ENCODE measurements at places on chromosomes 11 and 22.

GRCh38 chr11:103676413-103676812, 360.0 kb upstream of the DDI1 start:
- DNase-seq, result no peak

DNA sequence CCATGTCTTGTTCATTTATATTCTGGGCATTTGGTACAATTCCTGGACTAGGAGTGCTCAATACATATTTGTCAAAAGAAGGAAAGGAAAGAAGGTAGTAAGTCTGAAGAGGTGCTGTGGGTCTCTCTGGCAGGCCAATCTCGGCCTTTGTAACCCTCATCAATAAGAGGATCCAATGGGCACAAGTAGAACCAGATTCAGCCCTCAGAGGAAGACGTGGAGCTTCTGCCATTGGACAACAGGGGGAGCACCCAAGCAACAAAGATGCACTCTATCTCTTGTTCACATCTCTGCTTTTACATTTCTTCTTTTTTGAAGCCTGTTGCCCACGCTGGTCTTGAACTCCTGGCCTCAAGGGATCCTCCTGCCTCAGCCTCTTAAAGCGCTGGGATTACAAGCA, 2.2 kb upstream of the VPS11 start:
- DNase-seq, result no peak

- DNase-seq, result no peak
These were observed 235.7 kb downstream of the SBF2 start for GRCh38 chr11:10058356-10058755.

DNA sequence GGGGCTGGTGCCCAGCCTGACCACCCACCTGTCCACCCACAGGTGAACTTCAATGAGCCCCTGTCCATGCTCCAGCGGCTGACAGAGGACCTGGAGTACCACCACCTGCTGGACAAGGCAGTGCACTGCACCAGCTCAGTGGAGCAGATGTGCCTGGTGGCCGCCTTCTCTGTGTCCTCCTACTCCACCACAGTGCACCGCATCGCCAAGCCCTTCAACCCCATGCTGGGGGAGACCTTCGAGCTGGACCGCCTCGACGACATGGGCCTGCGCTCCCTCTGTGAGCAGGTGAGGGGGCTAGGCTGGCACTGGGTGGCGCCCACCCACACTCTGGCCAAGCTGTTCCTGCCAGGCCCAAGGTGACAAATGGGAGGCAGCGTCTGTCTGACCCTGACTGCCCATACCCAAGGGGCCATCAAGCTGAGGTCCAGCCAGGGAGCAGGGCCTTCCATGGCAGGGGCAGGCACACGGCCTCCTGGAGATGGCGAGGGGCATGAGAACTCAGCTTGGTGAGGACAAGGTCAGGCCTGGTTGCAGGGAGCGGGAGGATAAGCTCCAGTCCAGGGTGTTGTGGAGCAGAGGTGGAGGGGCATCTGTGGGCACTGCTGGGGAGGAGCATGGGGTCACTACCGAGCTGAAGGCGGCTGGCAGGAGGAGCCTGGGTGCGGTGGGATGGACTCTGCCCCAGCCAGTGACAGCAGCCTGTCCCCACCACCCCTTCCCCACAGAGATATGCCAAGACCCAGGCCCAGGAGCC, 77.7 kb downstream of the MORC2 start:
- DNase-seq, result peak; percentile 14

DNA sequence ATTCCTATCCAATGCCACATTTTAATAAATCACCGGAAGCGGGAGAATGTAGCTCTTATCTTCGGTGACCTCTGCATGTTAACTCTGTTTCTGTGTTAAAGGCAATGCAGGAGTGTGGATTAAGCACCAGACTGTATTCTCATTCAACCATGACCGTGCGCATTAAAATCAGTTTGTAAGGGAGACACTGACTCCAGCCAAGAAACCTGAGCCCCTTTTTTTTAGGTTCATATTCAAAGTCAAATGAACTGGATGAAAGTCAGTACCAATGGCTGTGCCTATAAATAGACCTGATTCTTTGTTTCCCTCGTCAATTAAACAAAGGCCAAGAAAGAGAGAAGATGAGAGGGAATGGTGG, 32.2 kb downstream of the C11orf91 start:
- no peak for DNase-seq

DNA sequence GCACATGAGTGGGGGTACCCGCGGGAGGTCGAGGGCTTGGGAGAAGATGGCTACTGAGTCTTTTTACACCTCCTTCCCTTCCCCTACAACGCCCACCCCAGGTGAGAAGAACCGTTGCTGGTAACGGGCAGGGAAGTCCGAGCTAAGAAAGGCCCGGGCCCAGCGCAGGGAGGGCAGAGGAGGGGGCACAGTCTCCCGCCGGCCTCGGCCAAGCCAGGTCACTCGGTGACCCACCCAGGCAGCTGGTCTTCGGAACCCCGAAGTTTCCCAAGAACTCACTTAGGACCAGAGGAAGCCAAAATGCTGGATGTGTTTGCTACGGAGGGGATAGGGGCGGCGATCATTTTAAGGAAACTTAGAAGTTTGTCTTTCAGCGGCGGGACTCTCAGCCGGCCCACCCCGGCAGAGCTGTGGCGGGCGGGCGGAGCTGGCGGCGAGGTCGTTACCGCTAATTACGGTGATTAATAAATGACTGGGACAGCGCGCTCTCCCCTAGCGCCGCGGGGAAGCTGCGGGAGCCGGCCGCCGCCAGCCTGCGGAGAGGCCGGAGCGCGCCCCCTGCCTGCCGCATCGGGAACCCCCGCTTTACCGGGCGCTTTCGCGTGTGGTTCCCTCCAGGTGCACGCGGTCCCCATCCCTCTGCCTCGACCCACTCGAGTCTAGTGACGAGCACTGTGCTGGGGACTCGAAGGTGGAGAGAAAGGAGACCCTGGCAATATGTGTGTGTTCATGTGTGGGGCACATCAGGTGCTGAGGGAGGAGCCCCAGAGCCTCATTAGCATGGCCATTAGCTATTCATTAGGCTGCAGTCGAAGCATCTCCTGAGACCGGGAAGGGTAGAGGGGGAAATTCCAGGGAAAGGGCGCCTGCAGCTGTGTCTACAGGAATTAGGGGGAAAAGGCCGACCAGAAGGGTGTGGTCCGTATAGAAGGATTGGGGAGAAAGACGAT, 945 bp downstream of the ROBO3 start:
- DNase-seq, result no peak

DNA sequence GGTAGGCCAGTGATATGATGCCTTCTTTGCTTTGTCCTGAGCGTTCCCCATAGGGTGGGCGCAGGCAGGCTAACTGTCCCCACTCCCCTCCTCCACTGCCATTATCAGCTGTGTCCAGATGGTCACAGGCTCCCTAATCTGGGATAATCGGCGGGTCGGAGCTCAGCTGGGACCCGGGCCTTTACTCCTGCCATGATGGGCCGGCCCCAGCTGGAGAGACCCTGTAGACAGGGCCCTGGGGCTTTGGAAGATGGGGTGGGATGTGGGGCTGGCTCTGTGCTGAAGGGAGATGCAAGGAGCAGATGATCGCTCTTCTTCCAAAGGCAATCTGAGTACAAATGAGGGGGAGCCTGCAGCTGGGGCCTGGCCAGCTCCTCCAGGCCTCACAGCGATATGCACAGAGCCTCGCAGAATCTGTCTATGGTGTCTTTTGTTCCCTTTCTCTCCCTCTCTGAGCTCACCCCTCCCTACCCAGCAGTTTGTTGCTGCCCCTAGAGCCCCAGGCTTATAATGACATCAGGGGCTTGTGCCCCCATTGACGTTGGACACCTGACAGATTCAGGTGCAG, 11.9 kb downstream of the KLHL35 start:
- DNase-seq, result no peak

DNA sequence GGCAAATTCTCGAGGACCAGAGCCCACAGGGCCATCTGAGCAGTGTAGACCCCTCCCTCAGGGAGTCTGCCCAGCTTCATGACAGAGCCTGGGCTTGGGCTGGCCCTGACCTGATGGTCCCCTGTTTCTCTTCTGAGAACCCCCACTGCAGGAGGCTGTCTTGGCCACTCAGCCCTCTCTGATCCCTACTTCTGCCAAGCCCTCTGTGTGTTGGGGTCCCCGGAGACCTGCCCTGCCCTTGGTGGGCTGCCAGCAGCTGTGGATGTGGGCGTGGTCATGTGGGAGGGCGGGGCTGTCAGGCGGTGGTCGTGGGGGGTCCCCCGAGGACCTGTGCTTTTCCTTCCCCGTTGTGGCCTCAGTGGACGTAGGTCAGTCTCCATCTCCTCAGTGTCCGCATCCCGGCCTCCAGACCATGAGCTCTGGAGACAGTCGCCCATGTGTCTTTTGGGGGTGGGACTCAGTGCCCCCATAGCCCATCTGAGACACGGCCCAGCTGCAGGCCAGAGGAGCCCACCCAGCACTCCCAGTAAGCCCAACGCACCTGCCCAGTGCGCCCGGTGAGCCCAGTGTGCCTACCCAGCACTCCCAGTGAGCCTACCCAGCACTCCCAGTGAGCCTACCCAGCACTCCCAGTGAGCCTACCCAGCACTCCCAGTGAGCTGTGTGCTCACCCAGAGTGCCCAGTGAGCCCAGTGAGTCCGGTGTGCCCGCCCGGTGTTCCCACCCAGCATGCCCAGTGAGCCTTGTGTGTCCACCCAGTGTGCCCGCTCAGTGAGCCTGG, 409.2 kb downstream of the TBC1D22A start:
- DNase-seq, result no peak

GRCh38 chr11:124747406-124748099, 4.5 kb downstream of the VSIG2 start:
- no peak for DNase-seq

DNA sequence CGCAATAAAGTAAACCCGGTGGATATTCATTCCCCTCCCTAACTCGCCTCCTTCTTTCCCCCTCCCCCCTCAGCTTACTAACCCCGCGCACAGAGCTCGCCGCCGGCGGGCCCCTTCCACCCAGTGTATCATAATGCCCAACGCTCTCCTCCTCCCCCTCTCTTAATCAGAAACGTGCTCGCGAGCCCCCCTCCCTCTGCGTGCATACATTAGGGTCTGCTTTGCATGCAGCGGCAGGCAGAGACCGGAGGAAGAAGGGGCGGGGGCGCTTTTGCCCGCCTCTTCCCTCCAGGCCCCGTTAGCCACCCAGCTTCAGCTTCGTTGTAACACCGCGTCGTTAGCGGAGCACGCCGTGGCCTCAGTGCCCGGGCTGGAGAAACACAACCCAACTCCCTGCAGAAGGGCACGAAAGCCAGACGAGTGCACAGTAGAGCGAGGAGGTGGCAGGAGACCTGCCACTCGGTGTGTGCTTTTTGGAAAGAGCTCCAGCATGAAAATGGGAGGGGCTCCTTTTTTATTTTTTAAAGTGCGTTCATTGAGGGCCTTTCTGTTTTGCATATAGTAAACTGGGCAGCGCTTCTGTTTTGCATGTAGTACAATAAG, 901 bp upstream of the KMT2A start:
- no peak for DNase-seq

GRCh38 chr22:19115628-19116027, 6.6 kb downstream of the DGCR2 start:
- no peak for DNase-seq

DNA sequence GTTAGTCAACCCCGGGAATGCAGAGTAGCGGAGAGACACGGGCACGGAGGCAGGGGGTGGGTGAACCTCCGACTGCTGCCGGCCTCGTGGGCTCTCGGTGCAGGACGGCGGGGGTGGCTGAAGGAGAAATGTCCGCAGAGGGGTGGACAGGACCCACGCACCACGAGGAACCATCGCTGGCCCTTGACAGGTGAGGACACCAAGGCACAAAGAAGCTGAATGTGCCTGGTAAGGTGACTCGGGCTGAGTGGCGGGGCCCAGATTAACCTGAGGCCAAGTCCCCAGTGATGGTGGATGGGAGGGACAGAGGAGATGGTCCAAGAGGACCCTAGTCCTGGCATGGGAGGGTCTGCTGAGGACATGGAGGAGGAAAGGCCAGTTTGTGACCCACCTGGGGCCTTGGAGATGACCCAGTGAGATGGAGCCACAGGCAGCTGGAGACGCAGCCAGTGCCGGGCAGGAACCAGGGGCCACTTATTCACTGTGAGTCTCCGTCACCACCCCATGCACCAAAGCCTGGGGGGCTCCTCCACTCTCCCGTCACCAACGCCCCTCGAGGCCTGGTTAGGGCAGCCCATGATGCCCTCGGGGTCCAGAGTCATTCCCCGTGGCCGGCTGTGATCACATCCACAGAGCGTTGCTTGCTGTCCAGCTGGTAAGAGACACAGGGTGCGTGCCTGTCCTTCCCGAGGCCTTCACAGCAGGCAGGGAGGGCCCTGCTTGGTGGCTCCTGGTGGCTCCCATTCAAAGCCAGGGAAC, 64.2 kb downstream of the CELSR1 start:
- DNase-seq, result no peak

- no peak for DNase-seq
These were observed 27.6 kb upstream of the CD44 start for GRCh38 chr11:35111161-35112055.

DNA sequence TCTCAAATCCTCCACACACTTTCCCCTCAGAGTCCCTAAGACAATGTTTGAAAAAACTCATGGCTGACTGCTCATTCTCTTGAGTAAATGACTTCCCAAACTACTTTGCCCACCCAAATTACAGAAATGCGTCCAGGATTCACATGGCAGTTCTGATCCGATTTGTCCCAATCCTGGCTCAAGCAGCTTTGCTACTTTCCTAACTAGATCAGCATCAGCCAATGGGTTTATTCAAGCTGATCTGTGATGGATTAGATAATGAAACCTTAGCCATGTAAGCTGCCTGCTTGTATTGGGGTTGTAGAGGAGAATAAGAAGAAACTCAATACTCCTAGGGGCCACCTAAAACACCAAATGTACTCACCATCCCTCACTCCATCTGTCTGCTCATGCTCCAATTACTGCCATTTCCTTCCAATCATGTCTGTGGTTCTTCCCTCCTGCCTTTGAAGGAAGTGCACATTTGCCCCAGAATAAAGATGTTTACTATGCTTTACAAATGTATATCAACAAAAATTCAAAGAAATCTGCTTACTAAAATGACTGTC, 6.9 kb downstream of the RBFOX2 start:
- no peak for DNase-seq

DNA sequence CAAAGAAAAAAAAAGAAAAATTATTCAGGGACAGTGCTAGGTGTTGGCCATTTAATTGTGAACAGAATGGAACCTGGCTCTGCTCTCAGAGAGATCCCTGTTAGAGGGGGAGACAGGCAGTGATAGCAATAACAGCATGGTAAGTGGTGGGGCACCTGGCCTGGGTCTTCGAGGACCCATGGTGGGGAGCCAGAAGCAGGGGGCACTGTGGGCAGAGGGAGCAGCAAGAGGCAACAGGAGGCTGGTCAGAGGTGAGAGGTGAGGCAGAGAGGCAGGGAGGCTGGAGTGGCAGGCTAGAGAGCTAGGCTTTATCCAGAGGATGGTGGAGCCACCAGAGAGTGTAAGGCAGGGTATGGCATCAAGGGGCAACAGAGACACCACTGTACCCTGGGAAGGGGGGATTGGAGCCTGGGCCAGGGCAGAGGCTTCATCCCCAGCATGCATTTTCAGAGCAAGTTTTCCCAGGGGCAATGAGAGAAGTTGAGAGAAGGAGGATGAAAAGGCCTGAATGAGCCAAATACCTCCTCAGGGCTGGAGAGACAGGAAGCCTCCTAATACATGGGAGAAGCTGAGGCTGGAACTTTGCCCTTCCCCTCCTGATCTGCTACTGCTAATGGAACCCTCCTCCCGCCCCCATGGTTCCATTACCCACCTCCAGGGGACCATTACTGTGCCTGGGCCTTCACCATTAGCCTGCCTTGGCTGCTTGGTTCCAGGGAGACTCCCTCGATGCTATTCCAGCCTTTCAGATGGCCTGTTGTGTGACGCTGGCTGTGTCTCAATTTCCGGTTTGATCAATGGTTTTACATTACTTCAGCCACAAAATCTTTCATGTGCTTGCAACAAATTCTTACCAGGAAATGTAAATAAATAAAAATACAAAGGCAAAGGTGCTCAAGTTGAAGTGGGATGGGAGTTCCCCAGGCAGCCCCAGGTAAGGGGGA, 2.6 kb upstream of the P2RY2 start:
- DNase-seq, result no peak

- no peak for DNase-seq
These were observed 18.5 kb downstream of the RNH1 start for GRCh38 chr11:488579-488978.
